Anterior cingulate cortex (tissue), 58 donors: ENCODE measurements at places on chromosomes 13 and 19.

DNA sequence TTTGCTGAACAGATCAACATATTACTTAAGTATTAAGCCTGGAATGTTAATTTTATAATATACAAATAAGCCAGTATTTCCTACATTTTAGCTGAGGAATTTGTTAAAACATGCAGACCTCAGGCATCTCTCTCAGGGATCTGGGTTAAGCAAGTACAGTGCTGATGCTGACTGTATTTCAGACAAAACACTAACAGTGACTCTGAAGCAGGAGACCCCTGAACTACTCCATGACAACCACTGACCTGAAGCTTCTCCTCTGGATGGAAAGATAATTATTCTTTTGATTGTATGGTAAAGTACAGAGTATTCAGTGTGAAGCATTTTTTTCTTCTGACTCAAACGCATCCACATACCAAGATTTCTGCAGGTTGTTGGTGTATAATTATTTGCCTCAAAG, 680.8 kb downstream of the LIG4 start:
- DNase-seq, result no peak

DNA sequence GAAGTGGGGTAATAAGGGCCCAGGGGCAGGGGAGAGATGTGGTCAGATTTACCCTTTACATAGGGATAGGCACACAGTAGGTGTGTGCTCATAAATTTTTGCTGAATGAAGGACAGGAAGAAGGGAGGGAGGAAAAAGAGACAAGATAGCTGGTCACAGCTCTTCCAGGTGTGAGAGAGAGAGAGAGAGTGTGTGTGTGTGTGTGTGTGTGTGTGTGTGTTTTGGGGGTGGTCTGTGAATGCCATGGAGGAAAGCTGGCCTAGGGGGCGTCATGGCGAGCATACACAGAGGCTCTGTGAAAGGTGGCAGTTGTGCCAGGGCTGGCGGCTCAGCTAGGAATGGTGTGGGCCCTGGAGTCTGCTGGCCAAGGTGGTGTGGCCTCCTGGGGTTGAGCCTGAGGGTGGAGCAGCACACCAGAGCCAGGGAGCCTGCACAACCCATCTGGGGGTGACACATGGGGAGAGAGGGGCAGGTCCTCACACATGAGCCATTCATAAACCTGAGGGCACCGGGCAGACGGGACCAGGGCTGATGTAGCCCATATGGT, 6.0 kb upstream of the PRX start:
- DNase-seq, result no peak

- peak; percentile 34 for DNase-seq
Measured at GRCh38 chr19:45693106-45693788, 781 bp downstream of the QPCTL start.

DNA sequence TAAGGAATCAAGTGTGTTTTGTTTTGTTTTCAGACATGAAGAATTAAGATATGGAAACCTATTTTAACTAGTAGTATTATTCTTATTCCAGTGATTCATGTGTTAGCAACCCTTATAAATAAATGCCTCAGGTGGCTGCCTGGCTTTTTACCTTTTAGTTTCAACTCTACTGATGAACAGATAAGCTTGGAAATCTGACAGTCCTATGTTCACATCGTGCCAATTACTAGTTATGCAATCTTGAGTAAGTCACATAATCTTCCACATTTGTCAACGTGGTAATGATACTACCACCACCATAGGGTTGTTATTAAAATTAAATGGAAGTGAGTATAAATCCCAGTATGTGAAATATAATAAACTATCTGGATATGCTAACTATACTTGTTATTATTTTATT, 64.3 kb downstream of the TBC1D4 start:
- DNase-seq, result no peak

- no peak for DNase-seq
Measured at GRCh38 chr19:2329149-2329478, 630 bp downstream of the SPPL2B start.

DNA sequence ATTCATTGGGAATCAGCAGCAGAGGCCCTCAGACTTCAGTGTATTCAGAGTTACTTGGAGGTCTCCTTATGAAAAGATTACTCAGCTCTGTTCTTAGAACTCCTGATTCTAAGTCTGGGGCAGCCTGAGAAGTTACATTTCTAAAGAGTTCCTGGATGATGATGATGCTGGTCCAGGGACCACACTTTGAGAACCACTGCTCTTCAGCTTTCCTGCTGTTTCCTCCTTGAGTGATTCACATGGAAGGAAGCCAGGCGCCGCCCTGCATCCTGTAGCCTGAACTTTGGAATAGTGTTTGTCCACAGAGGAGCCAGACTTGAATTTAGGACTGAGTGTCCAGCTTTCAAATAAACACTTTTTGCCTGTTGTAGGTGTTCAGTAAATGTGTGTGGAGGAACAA, 2.9 kb downstream of the CEBPG start:
- DNase-seq, result no peak

- no peak for DNase-seq
Measured at GRCh38 chr19:58544591-58545285, 874 bp downstream of the TRIM28 start.

DNA sequence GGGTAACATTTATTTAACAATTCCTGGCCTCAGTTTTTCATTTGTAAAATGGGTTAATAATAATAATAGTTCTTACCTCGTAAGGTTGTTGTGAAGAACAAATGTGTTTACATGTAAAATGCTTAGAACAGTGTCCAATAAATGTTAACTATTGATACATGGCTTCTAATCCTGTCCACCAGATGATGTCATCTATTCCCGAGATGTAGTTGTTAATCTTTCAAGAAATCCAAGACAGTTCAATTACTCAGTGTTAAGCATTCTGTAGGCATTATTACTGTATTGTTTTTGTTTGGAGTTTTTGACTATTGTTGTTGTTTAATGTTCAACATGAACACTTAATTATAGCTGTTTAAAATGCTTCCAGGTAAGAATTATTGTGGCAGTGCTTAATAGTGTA, 131.0 kb upstream of the FNDC3A start:
- no peak for DNase-seq

- no peak for DNase-seq
Measured at GRCh38 chr19:593505-593904, 3.8 kb downstream of the HCN2 start.

GRCh38 chr13:103471896-103472295, 405.7 kb upstream of the SLC10A2 start:
- DNase-seq, result no peak

DNA sequence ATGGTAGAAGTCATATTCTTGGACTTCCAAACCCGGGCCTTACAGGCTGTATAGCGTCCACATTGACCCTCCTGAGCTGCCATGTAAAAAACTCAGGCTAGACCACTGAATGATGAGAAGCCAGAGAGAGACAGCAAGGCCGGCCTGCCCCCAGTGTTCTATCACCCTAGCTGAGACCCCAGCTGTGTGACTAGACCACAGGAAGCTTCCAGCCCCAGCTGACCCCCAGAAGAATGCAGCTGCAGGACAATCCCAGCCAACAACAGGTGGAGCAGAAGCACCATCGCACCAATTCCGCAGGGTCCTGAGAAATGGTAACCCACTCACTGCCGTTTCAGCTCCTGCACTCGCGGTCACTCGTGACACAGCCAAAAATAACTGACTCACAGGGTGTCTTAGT, 2.9 kb upstream of the ATP11A start:
- no peak for DNase-seq

GRCh38 chr13:89610331-89610730, 1737.2 kb upstream of the MIR17HG start:
- DNase-seq, result no peak

- no peak for DNase-seq
Measured at GRCh38 chr13:99293178-99293577, 14.0 kb downstream of the GPR183 start.

- no peak for DNase-seq
Measured at GRCh38 chr13:26384587-26384986, 130.7 kb downstream of the CDK8 start.

GRCh38 chr13:66914155-66914554, 316.0 kb downstream of the PCDH9 start:
- DNase-seq, result no peak

- DNase-seq, result no peak
Measured at GRCh38 chr13:41588899-41589298, 131.5 kb downstream of the RGCC start.

DNA sequence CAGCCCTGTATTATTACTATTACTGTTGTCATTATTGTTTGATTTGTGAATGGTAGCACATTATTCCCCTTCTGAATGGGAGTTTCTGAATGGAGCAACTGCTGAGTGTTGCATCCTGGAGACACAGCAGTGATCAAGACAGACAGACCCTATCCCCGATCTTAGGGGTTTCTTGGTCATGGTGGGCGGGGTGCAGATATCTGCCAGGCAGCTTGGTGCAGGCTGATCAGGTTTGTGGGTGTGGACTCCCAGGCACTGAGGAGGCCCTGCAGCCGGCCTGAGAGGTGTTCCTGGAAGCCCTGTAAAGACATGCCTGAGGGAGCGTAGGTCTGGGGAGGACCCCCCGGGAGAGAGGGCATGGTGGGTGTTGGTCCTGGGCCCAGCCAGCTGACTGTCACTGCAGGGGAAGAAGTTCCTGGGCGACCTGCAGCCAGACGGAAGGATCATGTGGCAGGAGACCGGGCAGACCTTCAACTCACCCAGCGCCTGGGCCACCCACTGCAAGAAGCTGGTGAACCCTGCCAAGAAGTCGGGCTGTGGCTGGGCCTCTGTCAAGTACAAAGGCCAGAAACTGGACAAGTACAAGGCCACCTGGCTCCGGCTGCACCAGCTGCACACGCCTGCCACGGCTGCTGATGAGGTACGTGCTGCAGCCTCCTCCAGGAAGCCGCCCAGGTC, 2.1 kb downstream of the MPND start:
- no peak for DNase-seq

- DNase-seq, result peak; percentile 39
Measured at GRCh38 chr19:49691243-49692146, 579 bp downstream of the CPT1C start.

DNA sequence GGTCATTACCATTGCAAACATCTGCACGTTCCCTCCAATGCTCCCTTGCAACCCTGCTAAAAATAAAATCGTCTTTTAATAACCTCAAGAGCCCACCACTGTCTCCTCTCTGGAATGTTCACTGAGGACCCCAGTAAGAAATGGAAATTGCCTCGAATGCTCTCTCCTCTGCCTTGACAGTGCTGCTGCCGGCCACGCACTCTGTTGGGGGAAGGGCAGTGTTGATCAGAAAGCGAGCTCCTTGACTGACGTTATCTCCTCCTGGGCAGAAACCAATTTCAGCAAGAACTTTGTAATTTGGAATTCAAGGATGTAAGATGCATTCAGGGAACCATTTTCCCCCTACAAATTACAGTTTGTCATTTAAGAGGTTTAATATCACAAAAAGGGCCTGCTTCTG, 718.5 kb downstream of the UQCRFS1 start:
- DNase-seq, result no peak

GRCh38 chr13:91520952-91521351, 122.5 kb downstream of the GPC5 start:
- no peak for DNase-seq

DNA sequence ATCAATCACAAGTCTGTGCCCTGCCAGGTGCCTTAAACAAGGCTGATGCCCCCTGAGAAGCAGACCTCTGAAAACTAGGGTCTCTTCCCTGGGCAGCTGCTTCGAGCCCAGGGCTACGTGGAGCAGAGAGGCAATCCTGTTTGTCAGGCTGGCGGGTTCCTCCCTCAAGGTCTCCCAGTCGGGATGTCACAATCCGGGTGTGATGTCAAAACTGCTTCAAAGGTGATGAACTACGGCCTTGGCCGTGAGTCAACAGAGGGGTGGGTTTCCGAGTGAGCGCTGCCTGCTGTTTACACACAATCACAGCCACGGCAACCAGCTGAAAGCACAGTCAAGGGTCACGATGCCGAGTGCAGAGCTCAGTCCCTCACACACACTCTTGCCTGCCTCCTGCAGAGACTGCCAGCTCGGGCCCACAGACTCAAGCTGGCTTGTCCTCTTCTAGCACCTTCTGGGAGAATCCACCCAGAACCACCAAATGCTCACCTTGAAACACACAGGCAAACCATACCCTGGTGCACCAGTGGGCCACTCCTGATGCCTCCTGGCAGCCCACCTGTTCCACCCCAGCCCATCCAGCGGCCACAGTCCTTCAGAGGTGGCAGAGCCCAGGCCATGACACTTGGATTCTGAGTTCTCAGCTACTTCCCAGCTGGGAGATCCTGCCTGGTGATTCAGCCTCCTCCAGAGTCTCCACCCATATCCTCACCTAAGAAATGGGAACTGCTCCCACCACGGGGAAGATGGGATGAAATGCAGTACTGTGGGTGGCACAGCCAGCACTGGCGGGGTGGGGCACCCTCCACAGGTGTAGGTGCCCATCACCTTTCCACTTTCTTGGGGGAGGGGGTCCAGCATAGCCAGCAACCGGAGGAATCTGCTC, 6.8 kb downstream of the ELL start:
- DNase-seq, result no peak

- no peak for DNase-seq
Measured at GRCh38 chr19:52034051-52034728, 6.0 kb upstream of the ZNF614 start.

DNA sequence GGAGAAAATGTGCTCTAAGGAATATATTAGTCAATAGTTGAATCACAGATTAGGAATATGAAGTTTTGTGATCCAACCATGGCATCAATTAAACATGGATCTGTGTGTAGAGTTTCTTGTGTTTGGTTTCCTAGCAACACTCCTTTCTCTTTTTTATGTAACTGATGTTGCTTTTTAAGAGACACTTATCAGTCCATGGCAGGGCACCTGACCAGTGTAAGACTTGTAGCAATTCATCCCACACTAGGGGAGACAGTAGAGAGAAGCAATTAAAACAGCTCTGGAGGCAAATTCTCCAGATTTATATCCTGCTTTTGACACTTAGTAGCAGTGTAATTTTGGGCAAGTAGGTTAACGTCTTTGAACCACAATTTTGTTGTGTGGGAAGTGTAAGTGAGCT, 1229.0 kb downstream of the PCDH9 start:
- DNase-seq, result no peak

DNA sequence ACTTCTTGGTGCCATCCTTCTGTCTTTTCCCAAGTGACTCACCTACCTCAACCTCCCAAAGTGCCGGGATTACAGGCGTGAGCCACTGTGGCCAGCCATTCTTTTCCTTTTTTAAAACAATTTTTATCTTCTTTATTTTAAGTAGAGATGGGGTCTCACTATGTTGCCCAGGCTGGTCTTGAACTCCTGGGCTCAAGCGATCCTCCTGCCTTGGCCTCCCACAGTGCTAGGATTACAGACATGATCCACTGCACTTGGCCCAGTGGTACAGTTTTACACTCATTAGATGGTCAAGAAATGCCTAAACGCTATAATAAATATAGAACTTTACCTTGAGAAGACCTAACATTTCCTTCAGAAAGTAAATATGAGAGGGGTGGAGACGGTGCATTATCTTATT, 24.5 kb downstream of the GP6 start:
- no peak for DNase-seq

GRCh38 chr19:10625762-10626138, 397 bp downstream of the SLC44A2 start:
- DNase-seq, result no peak

GRCh38 chr19:40721140-40721486, 4.2 kb downstream of the ITPKC start:
- DNase-seq, result no peak

- no peak for DNase-seq
Measured at GRCh38 chr19:39138221-39139211, 12.9 kb downstream of the PAK4 start.

GRCh38 chr19:45821103-45821521, 6.0 kb upstream of the RSPH6A start:
- no peak for DNase-seq

GRCh38 chr13:100131863-100132574, 43.1 kb downstream of the PCCA start:
- no peak for DNase-seq
